Head of caudate nucleus (tissue), 42 donors: ENCODE measurements at places on chromosomes 7 and 10.
A peak's percentile ranks its signal among the peaks of the same experiment; 100 is the strongest.

GRCh38 chr10:11043446-11044127 is 25.9 kb downstream of the CELF2 start:
- DNase-seq, result no peak

GRCh38 chr10:113354711-113355110 is 198.1 kb upstream of the HABP2 start:
- DNase-seq, result no peak

DNA sequence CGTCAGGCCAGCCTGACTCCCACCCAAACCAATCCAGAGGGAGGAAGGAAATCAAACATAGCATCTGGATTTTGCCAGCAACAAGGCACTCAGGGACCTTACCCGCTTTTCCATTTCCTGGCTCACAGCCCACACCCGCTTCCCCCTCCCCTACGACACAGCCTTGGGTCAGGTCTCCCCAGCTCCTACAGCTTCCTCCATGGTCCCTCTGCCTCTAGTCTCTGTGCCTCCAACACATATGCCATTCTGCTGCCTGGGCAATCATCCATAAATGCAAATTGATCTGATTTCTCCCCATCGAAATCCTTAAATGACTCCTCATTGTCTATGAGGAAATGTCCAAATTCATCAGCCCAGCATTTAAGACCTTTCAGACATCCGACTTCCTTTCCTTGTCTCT is 53.2 kb upstream of the CUX1 start:
- no peak for DNase-seq

- DNase-seq, result no peak
These were observed 68.1 kb downstream of the BMPER start for GRCh38 chr7:33973231-33974015.

DNA sequence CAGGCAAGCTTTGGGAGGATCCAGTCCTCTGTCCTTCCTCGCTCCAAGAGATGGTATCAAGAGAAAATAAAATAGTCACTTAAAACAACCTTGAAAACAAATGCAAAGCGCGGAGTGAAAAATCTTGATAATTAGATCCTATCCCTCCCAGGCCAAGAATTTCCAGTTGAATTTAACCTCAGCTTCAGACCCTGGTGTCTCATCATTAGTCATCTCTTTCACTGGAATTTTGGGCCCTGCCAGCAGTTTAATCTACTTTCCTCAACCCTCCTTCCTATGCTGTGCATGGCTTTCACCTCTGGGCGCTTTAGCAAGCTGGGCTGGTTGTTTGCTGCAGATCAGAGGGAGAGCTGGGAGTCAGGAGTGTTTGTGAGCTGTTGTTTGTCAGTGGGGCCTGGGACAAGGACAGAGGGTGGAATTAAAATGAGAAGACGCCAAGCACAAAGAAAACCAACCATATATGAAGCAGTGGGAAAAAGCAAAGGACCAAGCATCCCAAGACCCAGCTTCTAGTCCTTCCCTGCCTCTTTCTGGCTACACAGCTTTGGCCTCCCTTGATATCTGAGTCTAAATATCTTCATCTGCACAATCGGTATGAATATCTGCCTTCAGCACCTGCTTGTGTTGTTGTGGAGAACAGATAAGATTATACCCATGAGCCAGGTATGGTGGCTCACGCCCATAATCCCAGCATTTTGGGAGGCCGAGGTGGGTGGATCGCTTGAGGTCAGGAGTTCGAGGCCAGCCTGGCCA is 13.5 kb downstream of the MYOF start:
- DNase-seq, result no peak

DNA sequence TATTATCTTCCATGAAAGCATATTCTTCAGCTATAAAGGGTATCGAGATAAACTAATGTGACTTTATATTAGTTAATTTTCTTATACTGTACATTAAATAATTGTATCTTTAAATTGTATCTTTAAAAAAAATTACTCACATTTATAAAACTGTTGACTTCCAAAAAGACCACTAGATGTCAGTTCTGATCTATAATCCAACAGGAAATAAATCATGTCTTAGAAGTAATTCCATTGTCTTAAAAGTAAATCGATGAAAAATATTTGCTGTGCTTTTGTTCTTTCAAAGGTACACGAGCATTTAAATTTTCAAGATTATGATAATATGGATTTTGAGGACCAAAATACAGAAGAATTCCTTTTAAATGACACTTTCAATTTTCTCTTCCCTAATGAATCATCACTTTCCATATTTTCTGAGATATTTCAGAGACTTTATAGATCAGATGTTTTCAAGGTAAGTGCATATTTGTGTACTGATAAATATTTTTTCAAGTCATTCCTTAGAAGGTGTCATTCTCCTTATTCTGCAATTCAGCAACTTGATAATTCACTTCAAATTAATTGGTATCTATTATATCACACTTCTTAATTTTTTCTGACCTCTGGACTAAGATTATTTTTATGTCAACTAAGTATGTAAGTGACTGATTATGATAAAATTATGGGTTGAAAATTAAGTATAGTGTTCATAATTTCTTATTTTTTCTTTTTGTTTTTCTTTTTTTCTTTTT is 138.5 kb downstream of the CPED1 start:
- DNase-seq, result no peak

GRCh38 chr10:67837541-67838314 is at the start of gene DNAJC12:
Gene DNAJC12, minus strand, starts transcription at chr10:67838188. Its CDS starts 177 bp downstream, at chr10:67838011.
- peak; percentile 75 for DNase-seq

- DNase-seq, result no peak
These were observed 20.0 kb downstream of the SH3PXD2A start for GRCh38 chr10:103835096-103836050.

- no peak for DNase-seq
These were observed 19.9 kb upstream of the SEC61G start for GRCh38 chr7:54778696-54779540.

- no peak for DNase-seq
These were observed 108.0 kb downstream of the SPAG6 start for GRCh38 chr10:22453320-22453719.

GRCh38 chr7:128833946-128834325 is 3.7 kb downstream of the FLNC start:
- DNase-seq, result no peak

DNA sequence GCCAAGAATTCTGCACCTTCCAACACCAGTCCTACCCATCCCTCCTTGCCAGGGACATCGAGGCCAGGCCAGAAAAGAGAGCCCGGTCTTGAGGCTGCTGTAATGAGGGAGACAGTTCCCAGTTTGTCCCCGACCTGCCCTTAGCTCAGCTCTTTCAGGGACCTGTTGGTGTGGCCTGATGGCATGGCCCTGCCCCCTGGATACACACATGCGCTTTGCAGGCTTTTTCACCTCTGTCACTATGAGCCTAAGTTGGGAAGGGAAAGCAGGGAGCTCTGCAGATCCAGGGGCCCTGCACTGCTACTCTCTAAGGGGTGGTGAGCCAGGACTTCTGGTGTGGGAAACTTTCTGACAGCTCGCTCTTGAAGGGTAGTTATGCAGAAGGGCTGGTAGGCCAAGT is 2.1 kb downstream of the SCD start:
- DNase-seq, result no peak

GRCh38 chr10:68574051-68574450 is 13.9 kb downstream of the TET1 start:
- DNase-seq, result no peak

GRCh38 chr10:51397244-51397643 is 302.2 kb downstream of the CSTF2T start:
- no peak for DNase-seq
